ENCODE measurements at places on chromosomes 1 and 21.

- no peak overlapping the region for H3K4me3 ChIP-seq
- H3K36me3 ChIP-seq: no peaks in the 10 kb centered on the region
- H3K4me1 ChIP-seq: peaks cover 16% of the 10 kb centered on the region
- DNase-seq: no peak
- H3K27ac ChIP-seq: no peak overlapping the region
These were observed 7.8 kb downstream of the ZBTB7B start for GRCh38 chr1:155010211-155010918.

- H3K36me3 ChIP-seq: no peaks in the 10 kb centered on the region
- H3K27ac ChIP-seq: no peak overlapping the region
- H3K4me1 ChIP-seq: no peaks in the 10 kb centered on the region
- H3K27me3 ChIP-seq: no peaks in the 10 kb centered on the region
- H3K4me3 ChIP-seq: no peak overlapping the region
These were observed 57.3 kb downstream of the SYF2 start for GRCh38 chr1:25174730-25175612.

DNA sequence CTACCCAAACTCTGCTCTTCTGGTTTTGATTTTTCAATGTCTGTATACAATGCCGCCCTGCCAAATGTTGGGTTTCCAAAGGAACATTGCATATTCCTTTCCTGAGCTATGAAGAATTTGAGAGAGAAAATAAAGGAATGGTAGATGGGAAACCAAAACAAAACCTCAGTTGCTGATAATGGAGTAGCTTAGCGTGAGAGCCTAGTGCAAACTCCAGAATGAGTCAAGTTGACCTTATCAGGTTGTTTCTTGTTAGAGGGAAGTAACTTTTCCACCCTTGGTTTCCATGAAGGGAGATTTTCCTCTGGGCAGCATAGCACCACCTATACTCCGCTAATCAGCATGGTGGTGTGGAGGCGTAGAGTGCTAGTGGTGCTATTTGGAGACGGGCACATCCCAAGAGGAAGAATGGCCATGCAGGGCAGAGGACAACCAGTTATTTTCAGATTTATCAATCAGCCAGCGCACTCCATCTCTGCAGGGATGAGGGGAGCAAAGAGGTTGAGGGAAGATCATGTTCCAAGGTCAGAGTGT lies 51.6 kb downstream of the BACH1 start:
- no peak overlapping the region for H3K4me3 ChIP-seq
- no peak overlapping the region for H3K27ac ChIP-seq
- no peak for DNase-seq

DNA sequence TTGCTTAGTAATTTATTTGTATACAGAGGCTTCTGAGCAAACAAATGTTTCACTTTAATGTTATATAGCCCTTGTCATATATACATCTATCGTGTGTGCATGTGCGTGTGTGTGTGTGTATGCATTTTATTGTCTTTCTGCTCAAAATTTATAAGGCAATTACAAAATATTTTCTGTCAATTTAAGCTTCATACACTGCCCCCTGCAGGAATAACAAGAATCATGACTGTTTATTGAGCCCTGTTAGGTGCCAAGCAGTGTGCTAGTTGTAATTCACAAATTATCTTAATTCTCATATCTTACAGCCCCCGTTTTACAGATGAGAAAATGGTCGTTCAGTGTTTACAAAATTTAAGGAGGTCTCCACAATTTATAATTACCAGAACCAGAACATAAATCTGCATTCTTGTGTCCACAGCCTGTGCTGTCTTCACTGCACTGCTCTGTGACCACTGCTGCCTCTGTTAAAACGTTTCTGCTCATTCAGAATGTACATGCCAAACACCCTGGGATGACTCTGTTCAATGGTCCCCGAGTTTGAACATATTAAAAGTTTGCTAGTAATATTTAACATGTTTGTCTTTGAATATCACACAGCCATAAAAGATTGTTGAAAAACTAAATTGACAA lies 181.3 kb downstream of the ATP6V1G3 start:
- H3K4me1 ChIP-seq: no peaks in the 10 kb centered on the region
- no peak for DNase-seq
- no peaks in the 10 kb centered on the region for H3K36me3 ChIP-seq
- H3K27ac ChIP-seq: no peak overlapping the region
- no peaks in the 10 kb centered on the region for H3K27me3 ChIP-seq

DNA sequence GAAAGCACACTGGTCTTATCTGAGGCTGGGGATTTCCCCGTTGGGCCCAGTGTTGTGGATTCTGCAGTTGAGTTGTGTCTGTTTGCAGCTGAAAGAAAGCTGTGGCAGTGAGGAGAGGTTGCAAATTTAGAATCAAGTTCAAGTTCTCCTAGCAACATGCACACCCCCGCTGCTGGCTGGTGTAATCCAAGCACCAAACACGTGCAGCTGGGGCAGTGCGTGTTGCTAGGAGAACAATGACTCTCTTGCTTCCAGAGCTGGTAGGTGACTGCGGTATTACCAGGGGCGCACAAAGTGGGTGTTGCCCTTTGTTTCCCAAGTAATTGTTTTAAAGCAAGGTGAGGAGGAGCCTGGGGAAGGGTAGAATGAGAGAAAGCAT lies 91.5 kb downstream of the IER5 start:
- H3K4me3 ChIP-seq: no peak overlapping the region
- peak; percentile 90 for DNase-seq
- H3K27me3 ChIP-seq: no peaks in the 10 kb centered on the region

- H3K27ac ChIP-seq: no peak overlapping the region
- no peak for DNase-seq
- H3K36me3 ChIP-seq: no peaks in the 10 kb centered on the region
- no peak overlapping the region for H3K4me3 ChIP-seq
- H3K4me1 ChIP-seq: no peaks in the 10 kb centered on the region
These were observed 84.8 kb downstream of the HUNK start for GRCh38 chr21:31957631-31958030.

DNA sequence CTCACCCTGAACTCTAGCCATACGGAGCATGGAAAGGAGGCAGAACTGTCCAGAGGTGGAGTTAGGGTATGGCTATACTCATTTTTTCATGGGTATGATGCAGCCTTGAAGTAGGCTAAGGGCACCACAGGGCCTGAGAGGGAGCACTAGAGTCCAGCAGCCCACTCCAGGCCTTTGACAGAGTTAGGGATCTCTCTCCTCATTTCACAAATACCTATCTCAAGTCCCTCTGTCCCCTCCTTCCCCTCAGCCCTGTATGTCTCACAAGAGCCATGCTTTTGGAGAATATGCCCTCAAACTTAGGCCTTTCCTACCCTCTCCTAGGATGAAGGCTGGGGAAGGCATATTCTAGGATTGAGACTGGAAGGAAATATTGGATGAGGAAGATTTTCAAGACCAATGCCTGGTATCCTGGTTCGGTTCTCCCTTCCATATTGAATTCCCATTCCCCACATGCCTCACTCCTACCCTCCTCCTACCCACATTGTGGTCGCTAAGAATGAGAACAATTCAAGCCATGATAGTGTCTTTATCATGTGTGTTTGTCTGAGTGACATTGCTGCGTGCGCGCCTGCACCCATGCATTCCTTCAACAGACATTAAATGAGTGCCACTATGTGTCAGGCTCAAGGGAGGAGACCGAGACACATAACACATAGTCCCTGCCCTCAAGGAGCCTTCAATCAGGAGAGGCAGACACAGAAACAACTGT lies 2.6 kb upstream of the NECTIN4 start:
- no peaks in the 10 kb centered on the region for H3K36me3 ChIP-seq
- H3K4me3 ChIP-seq: no peak overlapping the region
- no peak overlapping the region for H3K27ac ChIP-seq
- H3K4me1 ChIP-seq: no peaks in the 10 kb centered on the region

DNA sequence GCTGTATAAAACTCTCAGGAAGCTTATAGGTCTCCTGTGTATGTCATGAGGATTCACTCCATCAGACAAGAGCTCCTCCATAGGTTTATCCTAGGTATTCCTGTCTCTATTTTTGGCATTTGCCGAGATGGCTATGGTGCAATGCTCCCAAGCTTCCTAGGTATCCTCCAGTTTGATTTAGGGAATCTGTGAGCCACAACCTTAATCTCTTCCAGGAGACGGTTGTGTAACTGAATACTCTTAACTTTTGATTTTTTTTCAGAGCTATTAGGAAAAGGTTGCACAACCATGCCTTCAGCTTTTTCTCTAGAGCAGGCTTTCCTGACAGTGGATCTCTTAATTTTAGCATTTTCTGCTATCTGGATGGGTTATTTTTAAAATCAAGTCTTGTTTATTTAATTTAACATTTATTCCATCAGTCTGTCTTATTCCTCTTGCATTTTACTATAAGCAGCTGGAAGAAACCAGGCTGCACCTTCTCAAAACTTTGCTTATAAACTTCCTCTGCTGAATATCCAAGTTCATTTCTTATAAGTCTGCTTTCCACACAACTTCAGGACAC lies 69.4 kb upstream of the BACE2 start:
- H3K4me1 ChIP-seq: peaks cover 2% of the 10 kb centered on the region
- no peak for DNase-seq
- H3K4me3 ChIP-seq: no peak overlapping the region
- H3K36me3 ChIP-seq: no peaks in the 10 kb centered on the region
- no peaks in the 10 kb centered on the region for H3K27me3 ChIP-seq

- H3K27me3 ChIP-seq: no peaks in the 10 kb centered on the region
- no peak overlapping the region for H3K4me3 ChIP-seq
- H3K27ac ChIP-seq: no peak overlapping the region
- H3K36me3 ChIP-seq: no peaks in the 10 kb centered on the region
These were observed 52.3 kb upstream of the DUSP10 start for GRCh38 chr1:221794079-221794670.

DNA sequence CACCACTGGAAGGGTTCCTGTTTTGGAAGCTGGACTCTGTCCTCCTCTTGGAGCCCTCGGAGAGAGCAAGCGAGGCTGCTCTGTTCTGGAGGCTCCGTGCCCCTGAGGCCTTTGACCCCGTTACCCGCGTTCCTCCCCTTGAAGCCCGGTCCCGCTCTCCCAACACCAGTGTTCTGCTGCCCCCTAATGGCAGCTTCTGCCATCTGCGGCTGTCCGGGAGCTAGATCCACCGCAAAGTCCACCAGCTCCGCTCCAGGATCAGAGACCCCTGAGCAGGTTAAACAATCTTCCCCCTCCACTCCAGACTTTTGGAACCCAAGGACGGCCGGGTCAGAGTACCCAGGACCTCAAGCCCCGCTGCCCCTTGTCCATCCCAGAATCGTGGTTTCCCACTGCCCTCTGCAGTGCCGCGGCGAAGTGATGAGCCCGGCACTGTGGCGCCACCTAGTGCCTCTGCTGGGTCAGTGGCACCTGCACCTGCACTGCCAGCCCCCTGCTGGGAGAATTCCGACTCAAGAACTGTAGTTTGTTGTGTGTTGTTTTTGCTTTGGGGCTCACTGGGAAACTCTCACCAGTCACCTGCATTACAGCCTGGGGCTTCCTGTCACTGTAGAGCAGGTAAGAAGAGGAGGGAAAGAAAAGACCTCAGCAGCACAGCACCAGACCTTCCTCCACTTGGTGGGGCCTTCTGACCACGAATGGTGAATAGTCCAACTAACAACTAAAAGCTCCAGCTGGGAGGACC lies 63.5 kb upstream of the NFASC start:
- no peak overlapping the region for H3K27ac ChIP-seq
- H3K27me3 ChIP-seq: no peaks in the 10 kb centered on the region
- DNase-seq: peak; percentile 90
- no peaks in the 10 kb centered on the region for H3K36me3 ChIP-seq

GRCh38 chr1:214990619-214991018 lies 91.9 kb upstream of the KCNK2 start:
- H3K4me3 ChIP-seq: no peak overlapping the region
- no peaks in the 10 kb centered on the region for H3K27me3 ChIP-seq
- H3K4me1 ChIP-seq: no peaks in the 10 kb centered on the region
- H3K36me3 ChIP-seq: no peaks in the 10 kb centered on the region
- DNase-seq: no peak
- no peak overlapping the region for H3K27ac ChIP-seq

DNA sequence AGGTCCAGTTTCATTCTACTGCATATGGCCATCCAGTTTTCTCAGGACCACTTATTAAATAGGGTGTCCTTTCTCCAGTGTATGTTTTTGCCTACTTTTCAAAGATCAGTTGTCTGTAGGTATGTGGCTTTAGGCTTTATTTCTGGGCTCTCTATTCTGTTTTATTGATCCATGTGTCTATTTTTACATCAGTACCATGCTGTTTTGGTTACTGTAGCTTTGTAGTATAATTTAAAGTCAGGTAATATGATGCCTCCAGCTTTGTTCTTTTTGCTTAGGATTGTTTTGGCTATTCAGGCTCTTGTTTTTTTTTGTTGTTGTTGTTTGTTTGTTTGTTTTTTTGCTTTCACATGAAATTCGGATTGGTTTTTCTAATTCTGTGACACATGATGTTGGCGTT lies 124.4 kb upstream of the SLC35F3 start:
- no peaks in the 10 kb centered on the region for H3K4me1 ChIP-seq
- no peaks in the 10 kb centered on the region for H3K36me3 ChIP-seq
- H3K27ac ChIP-seq: no peak overlapping the region
- H3K4me3 ChIP-seq: no peak overlapping the region
- DNase-seq: no peak

DNA sequence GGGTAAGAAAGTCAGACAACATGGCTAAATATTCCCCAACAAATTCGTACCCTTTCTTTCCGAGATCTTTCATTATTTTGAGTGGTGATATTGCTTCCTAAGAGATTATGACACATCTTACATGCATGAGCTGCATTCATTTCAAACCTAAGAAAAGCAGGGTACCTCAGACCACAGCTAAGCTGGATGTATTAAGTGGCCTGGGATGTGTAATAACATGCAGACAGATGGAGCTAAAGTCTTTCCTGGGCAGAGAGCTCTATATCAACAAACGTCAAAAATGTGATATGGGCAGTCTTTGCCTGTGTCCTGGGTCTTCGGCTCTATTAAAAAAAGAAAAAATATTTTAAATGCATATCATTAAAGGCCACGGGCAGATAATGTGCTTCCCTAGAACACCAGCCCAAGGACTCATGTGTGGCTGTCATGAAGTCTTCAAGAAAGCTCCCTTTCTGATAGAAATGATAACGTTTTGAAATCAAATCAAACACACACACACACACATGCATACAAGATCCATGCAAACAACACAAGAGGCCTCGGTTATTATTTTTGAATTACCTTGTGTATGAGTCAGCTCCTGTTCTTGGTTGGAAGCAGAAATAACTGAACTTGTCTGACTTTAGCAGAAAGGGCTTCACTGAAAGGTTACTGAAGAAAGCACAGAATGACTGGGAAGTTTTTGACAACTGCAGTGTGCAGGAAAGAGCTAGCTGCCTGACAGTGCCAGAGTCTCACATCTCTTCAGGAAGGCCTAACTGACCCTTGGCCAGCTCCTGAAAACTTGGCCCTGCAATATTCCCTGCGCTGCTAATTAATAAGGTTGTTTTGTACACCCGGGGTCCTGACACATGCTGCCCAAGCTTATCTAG lies 231.2 kb downstream of the DSCAM start:
- no peak overlapping the region for H3K27ac ChIP-seq
- H3K36me3 ChIP-seq: no peaks in the 10 kb centered on the region
- no peak for DNase-seq
- no peak overlapping the region for H3K4me3 ChIP-seq
- H3K27me3 ChIP-seq: no peaks in the 10 kb centered on the region

- no peaks in the 10 kb centered on the region for H3K4me1 ChIP-seq
- peak; percentile 56 for DNase-seq
- H3K4me3 ChIP-seq: no peak overlapping the region
- H3K27ac ChIP-seq: no peak overlapping the region
- H3K36me3 ChIP-seq: no peaks in the 10 kb centered on the region
These were observed 284.7 kb downstream of the CAMTA1 start for GRCh38 chr1:7069931-7070330.

Measured in mesendoderm (in vitro differentiated cells).